Small intestine (tissue), 16 donors: ENCODE measurements at places on chromosomes 2 and 18.

- DNase-seq: peak; percentile 41
Measured at GRCh38 chr2:42372474-42373200, 11.6 kb upstream of the COX7A2L start.

DNA sequence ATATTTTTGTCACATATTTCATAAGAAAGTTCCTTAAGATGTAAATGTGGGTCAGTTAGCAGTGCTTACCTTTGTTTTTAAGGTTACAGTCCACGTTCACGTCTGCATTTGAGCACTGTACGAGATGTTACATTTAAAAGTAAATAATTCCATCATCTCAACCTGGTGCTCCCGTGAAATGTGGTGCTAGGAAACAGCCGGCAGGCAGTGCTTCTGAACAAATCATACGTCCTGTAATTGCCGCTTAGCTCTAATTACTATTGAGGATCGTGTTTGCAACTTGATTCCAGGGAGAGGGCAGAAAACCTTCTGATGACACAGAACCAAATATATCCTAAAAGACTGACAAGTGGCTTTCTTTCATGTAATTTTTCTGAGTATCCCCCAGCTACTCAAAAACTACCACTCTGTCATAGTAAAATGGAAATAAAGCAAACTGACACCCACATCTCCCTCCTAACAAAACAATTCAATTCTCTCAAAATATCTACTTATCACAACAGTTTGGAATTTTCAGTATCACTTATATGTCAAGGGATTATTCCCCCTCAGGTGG is 297.8 kb upstream of the SESTD1 start:
- DNase-seq: peak; percentile 15

DNA sequence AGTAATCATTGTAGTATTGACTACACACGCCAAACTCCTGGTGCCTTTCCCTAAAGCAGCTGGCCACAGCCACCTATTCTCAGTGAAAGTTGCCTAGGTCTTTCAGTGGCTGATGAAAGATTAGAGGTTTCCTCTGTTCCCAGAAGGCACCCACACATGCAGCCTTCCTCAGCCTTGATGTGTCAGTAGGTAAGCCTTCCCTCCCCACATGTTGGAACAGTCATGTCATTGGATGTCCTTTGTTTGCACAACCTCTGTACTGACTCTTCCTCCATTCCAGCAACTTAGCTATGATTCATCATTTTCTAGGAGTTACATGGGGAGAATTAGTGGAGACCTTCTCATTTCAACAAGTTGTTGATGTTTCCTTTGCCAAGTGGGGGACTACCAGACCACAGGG is 630.8 kb upstream of the SLC39A10 start:
- no peak for DNase-seq

- DNase-seq: peak; percentile 18
Measured at GRCh38 chr2:105969552-105969951, 224.5 kb downstream of the UXS1 start.

DNA sequence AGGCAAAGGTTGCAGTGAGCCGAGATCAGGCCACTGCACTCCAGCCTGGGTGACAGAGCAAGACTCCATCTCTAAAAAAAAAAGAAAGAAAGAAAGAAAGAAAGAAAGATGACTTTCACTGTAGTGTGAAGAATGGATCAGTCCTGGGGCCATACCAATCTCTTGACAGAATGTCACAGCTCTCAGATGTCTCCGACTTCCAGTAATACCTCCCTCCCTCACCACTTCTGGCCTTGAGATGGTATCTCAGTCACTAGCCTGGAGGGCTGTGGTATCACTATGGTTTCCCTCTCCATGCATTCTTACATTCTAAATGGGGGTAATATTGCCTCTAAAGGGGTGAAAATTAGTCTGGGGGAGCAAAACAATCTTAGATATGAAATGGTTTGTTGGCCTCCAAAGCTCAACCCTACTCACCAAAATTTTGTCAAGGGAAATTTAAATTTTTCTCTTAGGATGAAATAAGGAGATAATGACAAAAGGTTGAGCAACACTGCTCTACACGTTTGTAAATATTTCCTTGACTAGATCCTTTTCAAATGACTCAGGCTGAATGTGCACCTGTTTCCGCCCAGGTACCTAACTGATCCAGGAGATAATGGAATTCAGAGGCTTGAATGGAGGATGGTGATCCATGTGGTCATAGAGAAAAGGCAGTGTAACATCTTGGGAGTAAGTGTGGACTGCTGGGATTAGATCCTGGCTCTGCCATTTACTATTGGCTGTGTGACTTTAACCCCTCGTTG is 19.9 kb upstream of the SPRED2 start:
- DNase-seq: no peak

DNA sequence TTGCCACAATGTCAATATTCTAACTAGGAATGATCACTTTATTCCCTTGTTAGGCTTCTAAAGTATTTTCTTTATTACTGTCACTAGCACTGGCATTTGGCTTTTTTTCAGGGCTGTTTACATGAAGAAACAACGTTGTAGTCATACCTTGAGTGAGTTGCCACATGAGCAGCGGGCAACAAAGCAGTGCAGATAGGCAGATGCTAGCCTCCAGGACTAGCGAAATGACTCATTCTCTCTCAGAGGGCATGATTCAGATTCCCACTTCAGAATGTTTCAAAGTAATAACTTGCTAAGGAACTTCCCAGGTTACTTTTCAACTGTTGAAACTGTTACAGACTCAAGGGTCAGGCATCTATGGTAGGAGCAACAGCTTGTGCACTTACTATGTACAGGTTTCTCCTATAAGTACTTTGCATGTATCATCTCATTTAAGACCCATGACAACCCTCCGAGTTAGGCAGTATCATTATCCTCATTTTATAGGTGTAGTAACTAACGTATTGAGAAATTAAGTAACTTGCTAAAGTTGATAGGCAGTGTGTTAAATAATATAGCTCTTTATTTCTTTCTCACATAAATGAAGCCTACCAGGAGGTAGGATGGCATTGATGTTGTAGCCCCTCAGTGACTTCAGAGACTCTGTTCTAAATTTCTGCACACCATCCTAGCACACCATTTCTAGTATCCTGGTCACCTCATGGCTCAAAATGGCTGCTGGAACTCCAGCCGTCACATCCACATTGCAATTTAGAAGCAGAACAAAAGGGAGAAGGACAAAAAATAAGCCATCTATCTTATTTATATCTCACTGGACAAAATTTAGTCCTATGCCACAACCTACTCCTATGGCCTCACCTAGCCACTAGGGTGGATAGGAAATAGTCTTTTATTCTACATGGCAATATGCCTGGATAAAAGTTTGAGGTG is 83.3 kb downstream of the ICOS start:
- no peak for DNase-seq

DNA sequence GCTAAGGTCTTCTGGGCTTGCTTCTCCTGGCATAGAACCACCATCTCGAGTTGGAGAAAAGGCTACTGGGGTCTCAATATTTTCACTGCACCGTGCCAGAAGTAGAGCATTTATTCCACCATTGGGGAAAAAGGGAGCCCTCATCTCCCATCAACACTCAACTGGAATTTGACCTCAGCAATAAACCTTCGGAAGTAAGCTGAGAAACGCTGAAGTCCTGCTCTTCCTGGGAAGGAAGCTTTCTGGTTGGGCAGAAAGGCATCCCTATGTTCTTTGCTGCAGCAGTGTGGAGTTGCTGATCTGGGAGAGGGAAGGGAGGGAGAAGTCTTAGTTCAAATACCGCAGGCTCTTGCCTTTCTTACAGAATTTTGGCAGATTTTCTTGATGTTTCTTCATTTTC is 368.8 kb downstream of the NUP35 start:
- DNase-seq: peak; percentile 34

GRCh38 chr2:37013315-37013641 is 46.9 kb upstream of the STRN start:
- DNase-seq: no peak

- DNase-seq: no peak
Measured at GRCh38 chr2:129901754-129902415, 77.6 kb upstream of the RAB6C start.

GRCh38 chr18:57561728-57562423 is 24.6 kb downstream of the FECH start:
- peak; percentile 62 for DNase-seq

DNA sequence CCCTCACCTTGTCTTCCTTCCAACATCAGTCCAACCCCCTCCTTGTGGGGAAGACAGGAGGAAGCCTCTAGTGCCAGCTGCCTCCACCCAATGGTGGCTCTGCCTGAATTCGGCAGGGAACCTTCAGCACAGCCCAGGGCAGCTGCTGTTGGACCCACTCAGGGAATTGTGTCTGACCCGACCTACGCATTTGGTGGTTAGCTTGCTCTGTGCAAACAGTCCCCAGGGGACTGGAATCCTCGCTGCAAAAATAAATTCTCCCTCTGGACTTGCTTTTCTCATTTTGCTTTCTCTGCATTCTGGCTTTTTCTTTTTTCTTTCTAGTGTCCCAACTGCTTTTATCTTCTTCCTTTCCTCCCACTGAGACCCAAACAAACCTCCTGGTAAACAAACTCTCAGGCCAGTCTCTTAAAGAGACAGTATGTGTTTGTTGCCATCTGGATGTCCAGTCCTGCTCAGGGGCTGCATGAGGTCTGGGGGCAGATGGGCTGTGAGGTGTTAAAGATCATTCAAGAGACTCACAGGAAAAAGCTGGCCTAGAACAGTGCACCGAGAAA is 137.7 kb upstream of the HAAO start:
- DNase-seq: no peak

- no peak for DNase-seq
Measured at GRCh38 chr2:17718689-17719088, 34.9 kb downstream of the SMC6 start.

DNA sequence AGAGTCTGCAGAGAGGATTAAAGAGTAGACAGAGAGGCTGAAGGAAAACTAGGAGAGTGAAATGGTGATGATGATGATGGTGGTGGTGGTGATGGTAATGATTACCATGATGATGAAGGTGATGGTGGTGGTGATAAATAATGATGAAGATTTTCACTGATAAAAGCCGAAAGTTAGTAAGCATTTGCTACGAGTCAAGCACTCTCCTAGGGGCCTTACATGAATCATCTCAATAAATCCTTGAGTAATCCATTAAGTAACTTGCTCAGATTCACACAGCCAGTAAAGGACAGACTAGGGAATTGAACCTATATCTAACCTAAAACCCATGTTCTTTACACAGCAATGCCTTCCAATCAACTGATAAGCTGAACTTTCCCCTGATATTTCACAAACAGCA is 106.7 kb upstream of the PGAP1 start:
- no peak for DNase-seq

GRCh38 chr2:17401096-17401495 is 117.1 kb downstream of the RAD51AP2 start:
- no peak for DNase-seq

DNA sequence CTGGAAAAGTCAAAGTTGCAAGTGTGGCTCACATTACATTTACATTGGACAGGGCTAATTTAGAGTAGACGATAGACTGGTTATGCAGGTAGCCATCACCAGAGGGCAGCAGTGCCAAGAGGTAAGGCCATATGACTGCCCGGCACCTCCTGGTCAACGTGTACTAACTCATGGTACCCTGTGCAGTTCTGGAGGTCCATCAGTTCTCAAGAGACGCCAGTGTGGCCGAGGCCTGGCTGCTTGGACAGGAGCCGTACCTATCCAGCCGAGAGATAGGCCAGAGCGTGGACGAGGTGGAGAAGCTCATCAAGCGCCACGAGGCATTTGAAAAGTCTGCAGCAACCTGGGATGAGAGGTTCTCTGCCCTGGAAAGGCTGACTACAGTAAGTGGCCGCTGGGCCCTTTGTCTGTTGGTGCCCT is 65.8 kb upstream of the EML6 start:
- peak; percentile 51 for DNase-seq

DNA sequence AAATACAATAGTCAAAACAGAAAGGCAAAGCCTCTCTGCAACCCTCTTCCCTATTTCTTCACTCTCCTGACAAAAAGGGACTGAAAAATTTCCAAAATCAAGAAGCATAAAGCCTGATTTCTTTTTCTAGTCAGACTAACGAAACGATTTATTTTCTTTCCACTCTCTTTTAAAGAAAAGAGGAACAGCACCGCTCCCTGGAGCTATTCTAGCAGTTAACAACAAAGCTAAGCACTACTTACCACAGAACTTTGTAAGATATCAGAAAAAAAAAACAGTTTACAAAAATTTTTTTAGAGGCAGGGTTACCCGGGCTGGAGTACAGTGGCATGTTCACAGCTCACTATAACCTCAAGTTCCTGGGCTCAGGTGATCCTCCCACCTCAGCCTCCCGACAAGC is 14.4 kb upstream of the FHL2 start:
- no peak for DNase-seq

DNA sequence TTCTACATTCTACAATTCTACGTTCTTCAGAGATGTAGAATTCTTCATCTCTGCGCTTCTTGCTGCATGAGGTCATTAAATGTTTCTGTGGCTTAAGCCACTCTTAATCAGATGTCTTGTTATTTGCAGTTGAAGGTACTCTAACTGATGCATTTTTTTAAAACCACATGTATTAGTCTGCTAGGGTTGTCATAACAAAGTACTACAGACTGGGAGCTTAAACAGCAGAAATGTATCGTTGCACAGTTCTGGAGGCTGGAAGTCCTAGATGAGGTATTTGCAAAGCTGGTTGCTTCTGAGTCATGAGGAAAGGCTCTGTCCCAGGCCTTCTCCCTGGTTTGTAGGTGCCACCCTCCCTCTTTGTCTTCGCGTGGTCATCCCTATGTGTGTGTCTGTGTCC is 176.3 kb upstream of the GLI2 start:
- DNase-seq: no peak

DNA sequence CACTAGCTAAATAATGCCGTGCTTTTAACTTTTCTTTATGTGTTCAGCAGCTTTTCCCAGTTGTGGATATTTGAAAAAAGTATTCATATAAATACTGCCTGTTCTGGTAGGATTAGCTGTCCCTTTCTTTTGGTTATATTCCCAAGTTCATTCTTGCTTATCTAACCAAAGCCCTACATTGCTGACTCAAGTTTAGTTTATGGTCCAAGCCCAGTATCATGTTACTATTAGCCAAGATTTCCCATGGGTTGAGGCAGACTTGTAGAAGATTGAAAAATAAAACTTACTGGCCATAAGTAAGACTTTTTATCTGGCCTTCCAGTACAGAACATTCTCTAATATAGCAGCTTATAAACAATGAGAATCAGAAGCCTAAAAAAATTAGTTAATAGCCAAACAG is 49.7 kb upstream of the NFE2L2 start:
- peak; percentile 69 for DNase-seq

- DNase-seq: peak; percentile 19
Measured at GRCh38 chr2:151878655-151879563, 50.7 kb upstream of the ARL5A start.
